Common myeloid progenitor, CD34-positive (primary cell): ENCODE measurements at places on chromosomes 16 and 17.

DNA sequence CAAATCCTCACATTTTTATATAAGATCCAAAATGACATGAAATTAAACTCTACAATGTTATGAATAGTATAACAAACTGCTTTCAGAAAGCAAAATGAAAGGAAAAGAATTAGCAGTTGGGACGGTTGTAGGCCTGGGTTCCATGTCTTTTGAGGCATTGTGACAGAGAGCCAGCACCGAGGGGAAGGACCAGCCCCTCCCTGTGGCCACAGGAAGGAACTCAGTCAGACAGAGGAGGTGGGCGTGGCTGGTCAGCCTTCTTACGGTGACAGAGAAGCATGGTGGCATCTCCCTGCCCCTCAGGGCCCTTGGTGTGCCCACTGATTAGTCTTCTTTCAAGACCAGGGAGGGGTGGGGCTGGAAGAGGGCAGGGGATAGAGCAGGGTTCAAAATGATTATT is 5.7 kb downstream of the ZNF319 start:
- H3K36me3 ChIP-seq, result no peaks in the 10 kb centered on the region
- H3K27ac ChIP-seq, result no peak overlapping the region
- peaks cover 28% of the 10 kb centered on the region for H3K4me1 ChIP-seq
- peak; percentile 84 for DNase-seq

GRCh38 chr16:84278333-84278732 is 16.3 kb upstream of the WFDC1 start:
- no peaks in the 10 kb centered on the region for H3K4me1 ChIP-seq
- H3K27ac ChIP-seq, result no peak overlapping the region
- H3K27me3 ChIP-seq, result peaks cover 4% of the 10 kb centered on the region

DNA sequence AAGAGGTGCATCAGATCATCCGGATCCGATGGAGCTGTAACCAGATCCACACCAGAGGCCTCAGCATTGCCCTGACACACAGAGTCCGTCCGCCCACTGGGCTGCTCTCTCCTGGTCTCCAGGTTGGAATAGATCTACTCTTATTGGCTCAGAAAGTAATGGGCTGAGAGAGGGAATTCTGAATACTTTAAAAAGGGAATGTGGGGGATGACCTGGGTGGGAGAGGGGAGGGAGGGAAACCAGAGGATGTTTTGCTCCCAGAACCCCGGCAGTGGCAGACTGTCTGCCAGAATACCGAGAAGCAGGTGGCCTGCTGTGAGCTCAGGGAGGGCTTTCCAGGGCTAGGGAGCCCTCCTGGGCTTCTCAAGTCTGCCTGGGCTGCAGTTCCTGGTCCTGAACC is 126.5 kb downstream of the ENGASE start:
- H3K27ac ChIP-seq, result no peak overlapping the region
- no peak overlapping the region for H3K4me3 ChIP-seq
- no peaks in the 10 kb centered on the region for H3K36me3 ChIP-seq
- H3K27me3 ChIP-seq, result no peaks in the 10 kb centered on the region
- no peak for DNase-seq
- no peaks in the 10 kb centered on the region for H3K4me1 ChIP-seq

DNA sequence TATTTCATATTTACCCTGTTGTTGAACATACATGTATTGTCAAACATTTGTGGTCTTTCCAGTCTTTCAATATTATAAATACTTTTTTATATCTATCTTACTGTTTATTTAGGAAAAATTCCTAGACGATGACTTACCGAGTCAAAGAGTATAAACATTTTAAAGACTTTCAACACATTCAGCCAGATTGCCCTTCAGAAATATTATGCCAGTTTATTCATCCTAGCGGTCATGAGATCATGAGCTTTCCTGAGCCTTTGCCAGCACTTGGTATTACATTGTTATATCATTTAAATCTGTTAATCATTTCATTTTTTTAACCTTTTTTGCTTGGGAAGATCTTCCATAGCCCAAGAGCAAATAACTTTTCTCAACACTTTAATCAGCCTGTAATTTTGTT is 197.4 kb downstream of the SPECC1 start:
- peaks cover 14% of the 10 kb centered on the region for H3K36me3 ChIP-seq
- H3K4me1 ChIP-seq, result no peaks in the 10 kb centered on the region
- no peak for DNase-seq
- no peaks in the 10 kb centered on the region for H3K27me3 ChIP-seq

GRCh38 chr17:79532107-79532790 is 78.6 kb downstream of the RBFOX3 start:
- no peaks in the 10 kb centered on the region for H3K36me3 ChIP-seq
- H3K4me3 ChIP-seq, result no peak overlapping the region
- peaks cover 10% of the 10 kb centered on the region for H3K27me3 ChIP-seq
- no peaks in the 10 kb centered on the region for H3K4me1 ChIP-seq
- no peak for DNase-seq

DNA sequence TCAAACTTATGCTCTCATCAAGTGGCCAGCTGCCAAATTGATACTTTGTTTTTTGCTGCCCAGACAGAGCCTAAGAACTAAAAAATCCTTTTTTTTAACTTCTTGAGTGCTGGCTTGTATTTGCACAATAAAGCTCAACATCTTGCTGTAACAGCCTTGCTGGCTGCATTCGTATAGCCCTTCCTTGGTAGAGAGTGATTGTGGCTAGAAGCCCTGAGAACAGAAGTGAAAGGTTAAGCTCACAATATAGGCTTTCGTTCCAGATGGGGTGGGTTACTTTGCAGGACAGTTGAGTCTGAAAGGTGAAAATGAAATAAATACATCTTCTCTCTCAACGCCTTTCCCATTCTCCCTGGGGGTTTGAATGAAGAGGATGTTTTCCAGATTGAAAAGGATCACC is 278.8 kb downstream of the HS3ST3B1 start:
- H3K27me3 ChIP-seq, result no peaks in the 10 kb centered on the region
- no peak overlapping the region for H3K4me3 ChIP-seq
- no peak for DNase-seq
- H3K4me1 ChIP-seq, result no peaks in the 10 kb centered on the region
- no peaks in the 10 kb centered on the region for H3K36me3 ChIP-seq
- H3K27ac ChIP-seq, result no peak overlapping the region

DNA sequence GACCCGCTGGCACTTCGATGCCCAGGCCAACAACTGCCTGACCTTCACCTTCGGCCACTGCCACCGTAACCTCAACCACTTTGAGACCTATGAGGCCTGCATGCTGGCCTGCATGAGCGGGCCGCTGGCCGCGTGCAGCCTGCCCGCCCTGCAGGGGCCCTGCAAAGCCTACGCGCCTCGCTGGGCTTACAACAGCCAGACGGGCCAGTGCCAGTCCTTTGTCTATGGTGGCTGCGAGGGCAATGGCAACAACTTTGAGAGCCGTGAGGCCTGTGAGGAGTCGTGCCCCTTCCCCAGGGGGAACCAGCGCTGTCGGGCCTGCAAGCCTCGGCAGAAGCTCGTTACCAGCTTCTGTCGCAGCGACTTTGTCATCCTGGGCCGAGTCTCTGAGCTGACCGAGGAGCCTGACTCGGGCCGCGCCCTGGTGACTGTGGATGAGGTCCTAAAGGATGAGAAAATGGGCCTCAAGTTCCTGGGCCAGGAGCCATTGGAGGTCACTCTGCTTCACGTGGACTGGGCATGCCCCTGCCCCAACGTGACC is 5.0 kb downstream of the WFIKKN2 start:
- no peaks in the 10 kb centered on the region for H3K27me3 ChIP-seq
- peaks cover 4% of the 10 kb centered on the region for H3K4me1 ChIP-seq
- H3K27ac ChIP-seq, result no peak overlapping the region

DNA sequence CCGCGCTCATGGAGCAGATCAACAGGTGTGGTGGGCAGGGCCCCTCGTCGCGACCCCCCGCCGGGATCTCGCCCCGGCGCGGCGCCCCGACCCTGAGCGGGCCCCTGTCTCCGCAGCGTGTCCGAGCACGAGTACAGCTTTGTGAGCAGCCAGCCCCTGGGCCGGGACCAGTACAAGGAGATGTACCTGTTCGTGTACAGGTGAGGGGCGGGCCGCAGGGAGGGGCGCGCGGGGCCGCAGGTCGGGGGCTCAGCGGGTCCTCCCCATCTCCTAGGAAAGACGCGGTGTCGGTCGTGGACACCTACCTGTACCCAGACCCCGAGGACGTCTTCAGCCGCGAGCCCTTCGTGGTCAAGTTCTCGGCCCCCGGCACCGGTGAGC is 848 bp downstream of the DNASE1L2 start:
- no peak for DNase-seq
- H3K4me1 ChIP-seq, result peaks cover 15% of the 10 kb centered on the region
- H3K36me3 ChIP-seq, result peaks cover 9% of the 10 kb centered on the region

DNA sequence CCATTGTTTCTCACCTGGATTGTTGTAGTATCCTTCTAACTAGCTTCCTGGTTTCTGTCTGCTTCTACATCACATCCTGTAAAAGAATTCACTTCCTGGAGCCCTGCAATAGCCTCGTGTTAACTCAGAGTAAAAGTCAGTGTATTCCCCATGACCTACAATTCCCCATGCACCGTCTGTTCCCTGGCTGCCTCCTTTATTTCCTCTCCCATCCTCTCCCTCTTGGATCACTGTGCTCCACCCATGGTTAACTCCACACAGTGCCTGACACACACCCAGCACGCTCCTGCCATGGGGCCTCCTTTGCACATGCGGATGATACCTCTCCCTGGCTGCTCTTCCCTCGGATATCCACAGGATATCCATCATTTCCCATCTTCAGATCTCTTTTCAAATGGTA is 301.4 kb upstream of the IRX3 start:
- no peak for DNase-seq
- no peak overlapping the region for H3K4me3 ChIP-seq
- no peaks in the 10 kb centered on the region for H3K36me3 ChIP-seq
- peaks cover 2% of the 10 kb centered on the region for H3K27me3 ChIP-seq
- H3K4me1 ChIP-seq, result no peaks in the 10 kb centered on the region
- no peak overlapping the region for H3K27ac ChIP-seq

GRCh38 chr17:37430051-37430627 is 23.5 kb downstream of the TADA2A start:
- H3K27me3 ChIP-seq, result no peaks in the 10 kb centered on the region
- peaks cover 8% of the 10 kb centered on the region for H3K36me3 ChIP-seq
- DNase-seq, result no peak
- no peaks in the 10 kb centered on the region for H3K4me1 ChIP-seq

- no peaks in the 10 kb centered on the region for H3K4me1 ChIP-seq
- H3K36me3 ChIP-seq, result no peaks in the 10 kb centered on the region
- H3K27ac ChIP-seq, result no peak overlapping the region
- no peak for DNase-seq
- H3K4me3 ChIP-seq, result no peak overlapping the region
- no peaks in the 10 kb centered on the region for H3K27me3 ChIP-seq
Measured at GRCh38 chr16:14427371-14427948, 202.6 kb downstream of the PARN start.

GRCh38 chr16:22933173-22933572 is 119.2 kb downstream of the HS3ST2 start:
- peaks cover 5% of the 10 kb centered on the region for H3K4me1 ChIP-seq
- no peaks in the 10 kb centered on the region for H3K36me3 ChIP-seq
- H3K27ac ChIP-seq, result no peak overlapping the region
- H3K27me3 ChIP-seq, result no peaks in the 10 kb centered on the region
- no peak overlapping the region for H3K4me3 ChIP-seq

GRCh38 chr17:77506371-77506991 is 365.7 kb downstream of the SEC14L1 start:
- H3K36me3 ChIP-seq, result no peaks in the 10 kb centered on the region
- no peak for DNase-seq
- H3K4me3 ChIP-seq, result no peak overlapping the region
- no peak overlapping the region for H3K27ac ChIP-seq

- peaks cover 36% of the 10 kb centered on the region for H3K4me1 ChIP-seq
- H3K36me3 ChIP-seq, result no peaks in the 10 kb centered on the region
- H3K27ac ChIP-seq, result no peak overlapping the region
- no peak for DNase-seq
- no peaks in the 10 kb centered on the region for H3K27me3 ChIP-seq
Measured at GRCh38 chr16:85256190-85256739, 144.0 kb upstream of the CIBAR2 start.

DNA sequence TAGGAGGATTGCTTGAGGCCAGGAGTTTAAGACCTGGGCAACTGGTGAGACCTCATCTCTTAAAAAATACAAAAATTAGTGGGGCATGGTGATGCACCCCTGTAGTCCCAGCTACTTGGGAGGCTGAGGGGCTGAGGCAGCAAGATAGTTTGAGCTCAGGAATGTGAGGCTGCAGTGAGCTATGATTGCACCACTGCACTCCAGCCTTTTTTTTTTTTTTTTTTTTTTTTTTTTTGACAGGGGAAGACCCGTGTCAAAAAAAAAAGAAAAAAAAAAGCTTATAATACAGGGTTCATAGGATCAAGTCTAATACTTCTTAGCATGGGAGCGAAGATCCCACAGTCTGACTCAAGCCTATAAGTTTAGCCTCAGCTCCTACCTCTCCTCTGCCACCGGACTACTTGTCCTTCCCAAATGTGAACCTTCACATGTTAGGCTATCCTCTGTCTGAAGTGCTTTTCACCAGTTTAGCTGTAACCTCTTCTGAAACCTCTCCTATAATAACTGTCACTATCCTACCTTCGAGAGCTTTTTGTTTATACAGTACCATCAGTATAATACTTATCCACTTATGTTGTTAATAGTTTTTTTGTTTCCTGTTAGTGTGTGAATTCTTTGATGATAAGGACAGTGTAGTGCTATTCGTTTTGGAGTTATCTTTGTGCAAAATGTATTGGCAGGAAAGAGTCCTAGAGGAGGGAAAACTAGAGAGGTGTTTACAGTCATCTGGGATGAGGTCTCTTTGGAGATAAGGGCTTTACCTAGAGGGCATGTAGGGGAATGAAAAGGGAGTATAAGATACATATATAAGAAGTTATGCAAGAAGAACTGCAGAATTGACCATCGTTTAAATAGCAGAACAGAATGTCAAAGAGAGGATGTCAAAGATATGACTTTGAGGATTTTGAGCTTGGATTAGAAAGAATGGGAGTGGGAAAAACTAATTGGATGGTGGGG is 15.5 kb downstream of the CPD start:
- no peaks in the 10 kb centered on the region for H3K27me3 ChIP-seq
- H3K27ac ChIP-seq, result no peak overlapping the region
- H3K36me3 ChIP-seq, result peaks cover 3% of the 10 kb centered on the region

DNA sequence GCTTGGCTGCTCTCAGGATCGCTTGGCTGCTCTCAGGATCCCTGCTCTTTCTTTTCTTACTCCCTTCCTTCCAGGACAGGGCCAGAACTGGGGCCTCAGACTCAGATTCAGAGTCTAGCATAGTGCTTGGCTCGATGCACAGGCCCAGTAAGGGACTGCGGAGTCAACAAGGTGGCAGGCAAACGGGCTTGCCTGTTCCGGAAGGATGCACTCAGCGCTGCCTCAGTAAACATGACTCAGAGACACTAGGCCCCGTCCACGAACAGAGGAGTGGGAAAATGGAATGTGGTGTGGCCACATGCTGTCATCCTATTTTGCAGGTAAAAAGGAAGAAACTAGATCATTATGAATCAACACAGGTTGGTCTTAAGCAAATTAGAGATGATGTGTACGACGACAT is 9.8 kb downstream of the SPHK1 start:
- no peaks in the 10 kb centered on the region for H3K27me3 ChIP-seq
- no peak overlapping the region for H3K4me3 ChIP-seq
- H3K36me3 ChIP-seq, result peaks cover 81% of the 10 kb centered on the region
- H3K27ac ChIP-seq, result no peak overlapping the region
- no peak for DNase-seq

DNA sequence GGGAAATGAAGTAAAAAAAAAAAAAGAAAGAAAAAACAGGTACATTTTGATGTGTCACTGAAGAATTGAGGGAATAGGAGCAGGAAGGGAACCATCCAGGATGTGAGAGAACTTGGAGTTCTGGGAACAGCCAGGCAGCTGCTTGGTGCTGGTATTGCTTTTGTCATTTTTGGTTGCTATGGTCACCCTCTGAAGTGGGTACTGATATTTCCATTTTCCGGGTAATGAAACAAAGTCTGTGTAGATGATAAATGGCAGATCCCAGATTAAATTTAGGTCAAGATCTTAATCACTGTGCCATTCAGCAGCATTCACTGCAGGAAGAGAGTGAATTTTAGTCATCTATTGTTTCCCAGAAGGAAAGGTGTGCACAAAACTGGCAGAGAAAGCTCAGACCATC is 93.6 kb downstream of the ABCA8 start:
- H3K27me3 ChIP-seq, result no peaks in the 10 kb centered on the region
- no peak overlapping the region for H3K4me3 ChIP-seq
- H3K4me1 ChIP-seq, result no peaks in the 10 kb centered on the region
- H3K27ac ChIP-seq, result no peak overlapping the region
- no peak for DNase-seq
